Hematopoietic multipotent progenitor cell (in vitro differentiated cells): ENCODE measurements at places on chromosomes 11 and 22.

GRCh38 chr11:86636275-86636674 lies 36.1 kb downstream of the ME3 start:
- no peak for DNase-seq

DNA sequence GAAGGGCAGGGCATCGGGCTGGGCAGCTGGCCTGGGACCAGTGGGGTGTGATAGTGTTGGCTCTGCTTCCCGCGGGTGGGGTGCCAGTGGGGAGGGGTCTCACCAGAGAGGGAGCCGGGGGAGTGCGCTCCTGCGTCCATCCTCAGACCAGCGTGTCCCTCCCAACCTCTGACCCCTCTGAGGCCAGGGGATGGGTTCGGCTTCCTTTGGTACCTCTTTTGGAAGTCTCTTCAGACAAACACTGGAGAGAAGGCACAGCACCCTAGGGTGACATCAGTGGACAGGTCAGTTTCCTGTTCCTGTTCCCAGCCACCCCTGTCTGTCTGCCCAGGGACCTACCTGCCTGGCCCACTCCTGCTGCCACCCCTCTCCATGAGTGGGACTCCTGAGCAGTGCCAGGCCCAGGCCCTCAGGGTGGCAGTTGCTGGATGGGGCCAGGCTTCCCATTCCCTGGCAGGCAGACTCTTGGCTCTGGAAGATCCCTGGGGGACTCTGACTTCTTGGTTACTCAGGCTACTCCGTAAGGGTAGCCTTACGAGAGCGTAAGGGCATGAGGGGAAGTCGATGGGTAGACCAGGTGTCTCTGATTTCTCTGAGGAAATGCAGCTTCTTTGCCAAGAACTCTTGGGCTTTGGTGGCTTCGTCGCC lies 2.6 kb downstream of the TAGLN start:
- DNase-seq = no peak

- no peak for DNase-seq
These were observed 253.1 kb downstream of the TTC28 start for GRCh38 chr22:28426346-28427132.

DNA sequence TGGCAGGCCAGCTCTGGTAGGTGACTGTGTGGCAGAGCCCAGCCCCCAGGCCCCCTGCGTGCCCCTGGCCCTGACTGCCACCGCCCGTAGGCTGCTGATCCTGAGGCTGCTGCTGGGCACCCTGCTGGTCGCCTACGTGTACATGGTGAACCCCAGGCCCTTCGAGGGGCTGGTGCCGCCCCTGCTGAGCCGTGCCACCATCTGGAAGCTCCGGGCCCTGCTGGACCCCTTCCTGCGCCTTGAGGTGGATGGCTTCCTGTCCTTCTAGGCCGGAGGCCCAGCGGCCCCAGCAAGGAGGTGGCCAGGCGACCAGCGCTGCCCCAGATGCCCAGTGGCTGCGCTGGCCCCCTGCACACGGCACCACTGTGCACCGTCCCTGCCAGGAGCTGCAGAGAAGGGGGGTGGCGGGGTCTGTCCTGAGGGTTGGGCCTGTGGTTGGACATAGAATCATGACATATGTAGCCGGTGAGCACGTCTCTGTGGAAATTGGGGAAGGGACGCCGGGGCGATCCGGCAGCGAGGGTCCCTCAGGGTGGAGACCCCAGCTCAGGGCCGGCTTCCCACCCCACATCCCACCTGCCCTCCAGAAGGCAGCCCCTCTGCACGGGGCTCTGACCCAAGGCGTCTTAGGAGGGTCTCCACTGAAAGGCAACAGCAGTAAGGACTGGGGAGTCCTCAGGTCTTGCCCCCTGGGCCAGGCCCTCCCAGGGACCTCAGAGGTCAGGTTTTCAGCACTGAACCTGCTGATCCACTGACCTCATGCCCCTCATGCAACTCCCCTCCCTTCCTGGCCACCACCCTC lies 185.4 kb downstream of the IGLL1 start:
- no peak for DNase-seq

- no peak for DNase-seq
These were observed 52.5 kb upstream of the C11orf58 start for GRCh38 chr11:16685914-16686313.

GRCh38 chr11:76269661-76270261 lies 63.5 kb upstream of the WNT11 start:
- no peak for DNase-seq

DNA sequence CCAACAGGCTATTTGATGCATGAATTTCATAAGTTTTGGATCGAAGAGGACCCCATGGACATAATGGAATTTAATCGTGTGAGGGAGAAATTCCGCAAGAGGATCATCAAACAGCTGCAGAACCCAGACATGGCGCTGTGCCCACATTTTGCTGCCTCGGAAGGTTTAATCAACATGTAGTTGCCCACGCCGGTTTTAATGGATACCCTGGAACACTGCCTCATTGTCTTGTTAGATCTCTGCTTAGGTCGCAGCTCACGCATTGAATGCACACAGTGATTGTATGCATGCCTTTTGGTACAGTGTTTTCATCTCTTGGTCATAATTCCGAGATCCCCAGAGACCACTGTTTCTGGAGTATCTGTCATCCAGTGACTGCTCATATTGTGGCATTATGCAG lies 46.8 kb downstream of the SLN start:
- DNase-seq = no peak

DNA sequence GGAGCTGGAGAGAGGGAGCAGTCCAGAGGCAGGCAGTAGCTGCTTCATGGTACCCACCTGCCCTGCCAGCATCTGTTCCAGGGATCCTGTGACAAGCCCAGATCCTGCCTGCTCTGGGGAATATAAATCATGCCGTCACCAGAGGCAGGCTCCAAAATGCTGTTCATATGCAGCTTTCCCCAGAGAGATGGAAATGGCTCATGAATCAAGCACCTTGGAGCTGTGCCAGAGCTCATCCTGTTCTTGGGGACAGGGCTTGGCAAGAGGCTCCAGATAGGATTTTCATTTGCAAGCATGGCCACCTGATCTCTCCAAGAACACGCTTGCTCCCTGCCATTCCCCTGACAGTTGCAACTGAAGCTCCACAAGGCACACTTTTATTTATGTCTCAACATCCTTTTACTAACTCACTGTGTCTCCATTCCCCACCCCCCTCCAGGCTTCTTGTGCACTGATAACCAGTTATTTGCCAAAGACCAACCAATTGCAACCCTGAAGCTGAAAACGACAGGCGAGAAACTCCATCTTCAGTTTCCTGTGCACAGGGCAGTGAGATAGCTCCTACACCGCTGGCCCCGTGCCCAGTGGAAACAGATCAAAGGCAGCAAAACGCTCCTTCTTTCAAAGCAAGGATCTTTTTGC lies 115.8 kb upstream of the PITPNB start:
- DNase-seq = no peak

- no peak for DNase-seq
These were observed 24.8 kb downstream of the F2 start for GRCh38 chr11:46743693-46744339.

DNA sequence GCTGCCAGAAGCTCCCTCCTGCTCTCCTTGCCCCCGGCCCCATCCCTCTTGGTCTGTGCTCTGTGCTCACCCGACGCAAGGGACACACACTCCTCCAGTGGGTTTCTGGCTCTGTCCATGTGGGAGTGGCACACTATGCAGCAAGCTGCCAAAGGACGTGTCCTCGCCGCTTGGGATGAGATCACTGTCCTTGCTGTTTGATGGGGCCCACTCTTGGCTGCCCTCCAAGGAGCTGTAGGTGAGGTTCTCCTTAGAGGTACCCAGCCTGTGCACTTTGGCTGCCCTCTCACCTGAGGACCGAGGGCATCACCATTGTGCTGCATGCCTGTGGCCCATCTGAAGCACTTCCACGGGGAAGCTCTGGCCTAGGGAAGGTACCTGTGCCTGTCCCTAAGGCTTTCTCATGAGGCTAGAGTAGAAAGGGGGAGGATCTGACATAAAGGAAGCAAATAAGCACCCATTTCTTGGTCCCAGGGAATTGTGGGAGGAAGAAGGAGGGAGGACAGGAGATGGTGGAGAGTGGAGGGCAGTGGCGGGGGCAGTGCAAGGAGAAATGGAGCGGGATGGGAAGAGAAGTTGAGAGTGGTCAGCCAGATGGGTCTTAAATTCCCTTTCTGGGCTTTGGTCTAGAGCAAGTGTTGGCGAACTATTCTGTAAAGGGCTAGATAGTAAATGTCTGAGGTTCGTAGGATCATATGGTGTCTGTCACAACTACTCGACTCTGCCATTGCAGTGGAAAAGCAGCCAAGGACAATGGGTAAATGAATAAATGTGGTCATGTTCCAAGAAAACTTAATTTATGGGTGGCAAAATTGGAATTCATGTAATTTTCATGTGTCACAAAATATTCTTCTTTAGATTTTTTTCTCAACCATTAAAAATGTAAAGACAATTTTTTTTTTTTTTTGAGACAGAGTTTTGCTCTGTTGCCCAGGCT lies 47.0 kb upstream of the AMPD3 start:
- no peak for DNase-seq

DNA sequence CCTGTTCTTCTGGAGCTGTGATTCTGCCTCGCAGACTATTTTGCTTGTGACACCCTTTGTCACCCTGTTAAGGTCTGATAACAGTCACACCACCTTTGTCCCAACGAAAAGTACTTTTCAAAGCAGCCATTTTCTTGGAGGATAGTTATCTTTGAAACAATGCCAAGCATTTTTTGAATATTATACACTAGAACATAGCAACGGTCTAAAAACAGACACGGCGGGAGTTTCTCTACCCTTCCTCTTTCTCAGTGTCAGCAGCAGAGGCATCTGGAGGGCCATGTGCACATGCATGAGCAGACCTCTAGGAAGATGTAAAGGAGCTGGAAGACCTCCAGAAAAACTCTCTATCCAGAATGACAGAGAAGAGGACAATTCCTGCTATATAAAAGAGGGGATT lies 86.5 kb downstream of the TRPC6 start:
- DNase-seq = no peak

DNA sequence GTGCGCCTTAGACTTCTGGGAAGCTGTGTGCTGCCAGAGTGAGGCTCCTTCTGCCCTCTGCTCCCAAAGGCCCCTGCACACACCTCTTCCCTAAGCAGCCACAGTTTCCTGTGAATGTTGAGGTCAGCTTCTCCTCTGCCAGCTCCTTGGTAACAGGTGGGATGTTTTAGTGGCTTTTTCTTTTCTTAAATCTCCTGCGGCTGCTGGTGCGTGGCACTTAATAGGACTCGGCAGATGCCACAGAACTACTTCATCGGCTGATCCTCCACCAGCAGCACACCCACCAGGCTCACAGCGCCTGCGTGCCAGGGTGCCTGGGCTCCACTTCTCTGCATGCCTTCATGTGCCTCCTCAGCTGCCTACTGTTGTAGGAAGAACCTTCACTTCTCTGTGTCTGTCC lies 87.8 kb downstream of the RCN1 start:
- DNase-seq = no peak

DNA sequence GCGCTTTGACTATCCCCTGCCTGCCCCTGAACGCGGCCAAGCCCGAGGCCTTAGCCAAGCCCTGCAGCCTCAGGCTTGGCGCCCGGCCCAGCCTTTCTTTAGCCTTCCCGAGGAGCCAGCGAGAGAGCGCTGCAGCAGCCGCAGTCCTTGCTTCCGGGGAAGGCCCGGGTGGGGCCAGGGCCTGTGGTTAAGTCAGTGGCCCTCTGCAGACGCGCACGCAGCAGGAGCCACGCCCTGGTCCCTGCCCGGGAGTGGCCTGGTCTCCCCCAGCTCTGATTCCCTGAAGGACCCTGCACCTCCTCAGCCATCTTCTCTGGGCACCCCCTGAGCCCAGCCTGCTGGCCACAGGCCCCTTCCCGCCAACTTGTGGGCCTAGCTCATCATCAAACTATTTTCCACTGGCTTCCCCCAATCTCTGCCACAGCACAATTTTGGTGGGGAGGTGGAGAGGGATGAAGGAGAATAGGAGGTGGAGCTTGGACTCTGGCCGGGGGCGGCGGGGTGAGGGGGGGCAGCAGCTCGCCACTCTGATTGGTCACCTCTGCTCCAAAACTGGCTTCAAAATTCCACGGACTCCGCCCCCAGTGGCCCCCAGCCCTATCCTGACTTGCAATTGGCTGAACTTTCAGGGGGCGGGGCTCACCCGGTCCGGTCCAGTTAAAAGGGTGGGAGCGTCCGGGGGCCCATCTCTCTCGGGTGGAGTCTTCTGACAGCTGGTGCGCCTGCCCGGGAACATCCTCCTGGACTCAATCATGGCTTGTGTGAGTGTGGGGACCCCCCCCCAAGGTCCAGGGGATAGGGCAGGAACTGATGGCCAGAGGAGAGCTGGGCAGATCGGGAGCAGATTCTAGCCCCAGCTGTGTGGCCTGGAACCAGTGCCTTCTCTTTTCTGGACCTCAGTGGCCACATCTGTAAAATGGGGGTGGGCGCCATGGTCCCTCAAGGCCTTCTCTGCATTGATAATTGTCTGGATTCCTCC lies at the start of gene LGALS1:
Gene LGALS1 (plus strand): TSS at position 686 of the 979 bp plus-strand sequence. CDS start 67 bp downstream, at position 753.
- peak; percentile 77 for DNase-seq

DNA sequence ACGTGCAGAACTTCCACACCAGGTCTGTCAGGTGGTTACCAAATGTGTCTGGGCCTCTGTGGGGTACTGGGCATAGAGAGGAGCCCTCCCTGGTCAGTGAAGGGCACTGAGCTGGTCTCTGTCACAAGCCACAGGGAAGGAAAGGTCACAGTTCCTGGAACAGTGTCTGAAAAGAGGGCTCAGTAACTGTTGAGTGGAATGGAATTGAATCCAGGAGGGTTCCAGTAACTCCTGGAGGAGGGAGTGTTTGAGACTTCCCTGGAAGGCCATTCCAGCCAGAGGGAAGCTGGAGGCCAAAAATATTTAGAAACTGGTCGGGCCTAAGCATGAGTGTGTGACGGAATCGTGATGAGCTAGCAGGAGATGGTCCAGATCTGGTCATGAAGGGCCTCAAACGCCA lies 7.9 kb downstream of the ACTN3 start:
- DNase-seq = no peak

DNA sequence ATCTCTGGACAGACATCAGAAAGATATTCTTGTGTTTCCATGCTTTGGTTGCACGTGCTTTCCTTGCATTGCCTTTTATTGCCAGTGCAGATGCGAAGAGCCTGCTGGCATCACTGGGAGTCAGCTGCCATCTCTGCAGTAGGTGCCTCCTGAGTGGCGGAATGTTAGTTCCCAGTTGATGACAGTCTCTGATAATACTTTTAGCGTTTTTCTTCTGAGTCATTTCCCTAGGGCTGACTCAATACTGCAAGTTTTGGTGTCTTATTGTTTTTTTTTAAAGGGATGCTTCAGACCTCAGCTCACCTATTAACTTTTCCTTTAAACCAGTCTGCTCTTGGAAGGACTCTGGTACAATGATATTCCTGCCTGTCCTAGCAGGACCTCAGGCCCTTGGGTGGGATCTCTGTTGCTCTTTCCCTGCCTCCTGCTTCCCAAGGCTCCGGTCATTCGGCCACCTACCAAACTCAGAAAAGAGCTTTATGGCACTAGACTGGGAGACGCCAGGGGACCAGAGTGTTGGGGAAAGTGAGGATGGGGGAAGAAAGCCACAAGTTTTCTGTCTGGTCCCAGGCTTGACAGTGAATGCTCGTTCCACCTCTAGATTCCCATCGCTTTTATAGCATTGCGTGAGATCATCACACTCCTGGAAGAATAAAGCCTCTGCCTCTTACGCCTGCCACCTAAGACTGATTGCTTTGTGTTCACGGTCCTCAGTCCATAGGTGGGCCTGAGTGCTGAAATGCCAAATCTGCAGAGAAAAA lies 308.7 kb downstream of the DDX10 start:
- no peak for DNase-seq

- DNase-seq = no peak
These were observed 1416.4 kb upstream of the RAG2 start for GRCh38 chr11:38014405-38014804.

GRCh38 chr22:50250555-50251476 lies at the start of gene HDAC10:
HDAC10 (minus strand) TSS chr22:50251265; CDS start chr22:50251032, 233 bp downstream.
- peak; percentile 80 for DNase-seq

- peak; percentile 56 for DNase-seq
These were observed 10.2 kb downstream of the PACS1 start for GRCh38 chr11:66080055-66080817.

GRCh38 chr22:23405366-23405851 lies 174.7 kb downstream of the IGLL1 start:
- no peak for DNase-seq
